Stimulated activated CD4-positive, alpha-beta T cell treated with anti-CD3 and anti-CD28 coated beads, Interleukin-1b, Interleukin-23, amount 100 ng/mL, for 1 hour (primary cell): ENCODE measurements at places on chromosomes 3 and 15.

- no peak for DNase-seq
Measured at GRCh38 chr3:152636651-152637050, 198.3 kb upstream of the P2RY1 start.

- no peak for DNase-seq
Measured at GRCh38 chr15:88450125-88450798, 16.9 kb downstream of the MRPL46 start.

DNA sequence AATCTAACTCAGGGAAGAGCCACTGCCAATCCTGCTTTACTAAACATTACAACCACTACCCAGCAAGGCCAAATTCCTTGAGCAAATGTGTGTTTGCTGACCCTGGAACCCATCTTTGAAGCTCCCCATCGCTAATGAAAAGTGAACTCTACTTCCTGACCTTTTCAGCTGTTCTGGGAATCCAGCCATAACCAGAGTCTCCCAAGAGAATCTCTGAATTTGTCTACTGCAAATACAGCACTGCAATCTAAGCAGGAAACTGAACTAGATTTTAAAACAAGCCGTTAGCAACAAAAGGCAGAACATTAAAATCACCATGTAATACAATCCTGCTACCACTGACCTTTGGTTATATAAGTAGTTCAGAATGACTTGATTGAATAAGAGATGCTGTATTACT lies 309.2 kb downstream of the MAGI1 start:
- DNase-seq, result no peak

DNA sequence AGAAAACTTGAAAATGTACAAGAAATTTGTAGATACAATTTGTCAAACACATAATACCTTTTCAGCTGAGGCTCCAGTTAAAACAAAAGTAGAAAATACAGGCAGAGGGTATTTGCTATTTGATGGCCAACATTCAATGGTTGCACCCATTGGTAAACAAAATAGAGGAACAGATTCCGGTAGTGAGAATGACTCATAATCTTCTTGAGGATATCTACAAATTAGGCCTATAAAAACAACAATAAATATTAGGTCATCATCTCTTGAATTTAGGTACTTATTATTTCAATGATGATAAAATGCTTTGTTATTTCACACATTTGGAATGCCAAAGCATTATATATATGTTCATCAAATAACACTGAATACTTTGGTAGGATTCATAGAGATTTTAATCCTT lies 53.4 kb downstream of the DENND4A start:
- no peak for DNase-seq
